ENCODE measurements at places on chromosomes 5 and 9. TPM values are rescaled to one million over a fixed set of nuclear protein-coding genes. Genes with fewer than 3 reads are reported as not detected.

TIGD6 gene
- total RNA-seq, result 2.7 TPM

PCDHGA4 gene
- 7.9 TPM for total RNA-seq

GPR150 gene
- total RNA-seq, result 0.25 TPM

TMOD1 gene
- 27.5 TPM for total RNA-seq

KIF12 gene
- 0.49 TPM for total RNA-seq

Data from temporal lobe (tissue), 4 donors.